T follicular helper cell (primary cell): ENCODE measurements at places on chromosomes 12 and 14.

DNA sequence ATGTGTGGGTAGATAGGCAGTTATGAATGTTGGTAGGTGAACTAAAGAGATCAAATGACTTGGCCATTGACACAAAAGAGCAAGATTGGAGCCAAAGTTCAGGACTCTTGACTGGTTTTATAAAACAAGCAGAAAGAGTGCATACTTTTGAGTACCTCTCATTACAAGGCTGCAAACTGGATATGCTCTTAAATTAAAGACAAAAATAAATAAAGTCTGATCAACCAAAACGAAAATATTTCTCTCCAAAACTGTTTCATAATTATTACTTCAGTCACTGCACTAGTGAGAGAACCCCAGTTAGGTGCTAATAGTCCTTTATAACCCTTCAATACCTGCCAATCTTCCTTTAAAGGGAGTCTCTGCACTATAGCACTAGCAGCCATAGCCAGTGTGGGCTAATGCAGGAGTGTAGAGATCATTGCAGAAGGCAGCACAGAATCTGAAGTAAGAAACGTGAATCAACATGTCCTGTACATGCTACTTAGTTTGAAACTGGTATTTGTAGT is 147.1 kb downstream of the FOXA1 start:
- no peak for DNase-seq

DNA sequence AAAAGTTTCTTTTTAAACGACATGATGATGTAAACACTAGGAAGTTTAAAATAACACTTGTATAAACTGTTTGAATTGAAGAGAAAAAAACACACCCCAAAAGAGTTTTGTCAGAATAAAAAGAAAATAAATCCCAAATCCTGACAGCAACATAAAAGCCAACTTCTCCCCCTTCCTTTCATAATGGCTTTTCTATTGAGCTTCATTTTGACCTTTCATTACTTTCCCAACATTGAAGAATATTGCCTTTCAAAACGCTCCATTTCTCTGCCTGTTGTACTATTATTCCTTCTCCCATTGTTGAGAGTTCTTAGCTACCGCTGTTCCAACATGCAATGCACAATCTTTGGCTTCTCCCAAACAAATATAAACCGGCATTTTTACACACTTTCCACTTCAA is 448.5 kb downstream of the BCAT1 start:
- DNase-seq: no peak

DNA sequence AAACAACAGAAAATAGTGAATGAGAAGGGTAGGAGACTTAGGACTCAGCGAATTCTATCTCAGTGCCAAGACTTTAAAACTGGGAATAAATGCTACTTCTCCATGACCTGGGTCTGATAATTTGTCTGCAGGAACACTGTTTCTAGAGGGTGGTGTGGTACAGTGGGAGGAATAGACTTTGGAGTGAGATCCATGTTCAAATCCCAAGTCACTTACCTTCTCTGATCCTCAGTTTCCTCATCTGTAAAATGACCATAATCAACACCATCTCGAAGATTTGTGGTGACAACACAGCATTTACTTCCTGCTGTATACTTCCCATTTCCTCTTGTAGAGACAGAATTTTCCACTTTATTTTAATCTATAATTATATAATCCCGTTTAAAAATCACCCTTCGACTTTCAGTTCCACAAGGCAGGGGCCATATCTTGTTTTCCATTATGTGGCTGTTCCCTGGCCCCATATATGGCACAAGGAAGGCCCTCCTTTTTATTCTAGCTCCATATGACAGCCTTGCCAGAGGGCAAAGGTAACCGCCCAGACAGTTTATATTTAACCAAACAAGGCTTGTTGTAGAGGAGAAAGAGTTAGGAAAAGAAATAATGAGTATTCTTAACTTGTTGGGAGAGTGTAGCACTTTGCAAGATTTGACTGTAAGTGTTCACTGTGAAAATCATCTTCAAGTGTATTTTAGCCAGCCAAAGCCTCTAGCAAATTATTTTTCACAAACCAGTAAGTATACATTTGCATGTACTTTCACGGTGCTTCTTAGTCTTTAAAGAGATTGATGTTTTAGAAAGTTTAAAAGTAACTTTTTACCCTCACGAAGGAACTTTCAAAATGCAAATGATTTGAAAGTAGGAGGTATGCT is 243.1 kb downstream of the AKAP6 start:
- no peak for DNase-seq

GRCh38 chr12:72075891-72076557 is 137.4 kb downstream of the TPH2 start:
- DNase-seq: no peak

- DNase-seq: no peak
These were observed 4.5 kb upstream of the NUMB start for GRCh38 chr14:73462815-73463214.

- no peak for DNase-seq
These were observed 607 bp upstream of the KRT6C start for GRCh38 chr12:52474212-52474611.

DNA sequence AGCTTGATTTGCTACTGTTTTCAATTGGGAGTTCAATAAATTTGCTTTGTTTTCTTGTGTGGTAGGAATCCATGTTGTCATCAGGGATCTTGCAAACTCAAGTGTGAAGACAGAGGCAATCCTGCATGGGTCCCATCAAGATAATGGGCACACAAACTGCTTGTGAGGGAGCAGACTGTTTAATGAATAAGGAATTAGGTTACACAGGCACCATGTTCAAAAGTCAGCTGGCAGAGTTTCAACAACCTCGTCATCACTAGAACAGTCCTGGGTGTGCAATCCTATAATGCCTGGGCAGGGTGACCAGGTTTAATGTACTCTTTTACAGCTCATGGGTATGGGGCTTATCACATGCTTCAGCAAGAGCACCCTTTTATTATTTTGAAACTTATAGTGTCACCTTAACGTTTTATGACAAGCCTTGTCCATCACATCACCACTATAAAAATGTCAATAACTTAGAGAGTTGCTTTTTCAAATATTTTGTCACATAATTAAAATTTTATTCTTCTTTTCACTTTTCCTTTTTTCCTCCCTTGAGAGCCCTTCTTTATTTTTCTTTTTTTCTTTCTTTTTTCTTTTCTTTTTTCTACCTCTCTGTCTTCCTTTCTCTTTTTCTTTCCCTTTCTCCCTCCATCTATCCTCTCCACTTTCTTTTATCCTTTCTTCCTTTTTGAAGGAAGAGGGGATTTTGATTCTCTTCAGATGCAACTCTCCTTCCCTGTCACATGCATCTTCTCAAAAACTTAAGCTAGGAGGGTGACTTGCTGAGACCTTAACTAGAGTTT is 252.2 kb upstream of the ATP2B1 start:
- DNase-seq: no peak

DNA sequence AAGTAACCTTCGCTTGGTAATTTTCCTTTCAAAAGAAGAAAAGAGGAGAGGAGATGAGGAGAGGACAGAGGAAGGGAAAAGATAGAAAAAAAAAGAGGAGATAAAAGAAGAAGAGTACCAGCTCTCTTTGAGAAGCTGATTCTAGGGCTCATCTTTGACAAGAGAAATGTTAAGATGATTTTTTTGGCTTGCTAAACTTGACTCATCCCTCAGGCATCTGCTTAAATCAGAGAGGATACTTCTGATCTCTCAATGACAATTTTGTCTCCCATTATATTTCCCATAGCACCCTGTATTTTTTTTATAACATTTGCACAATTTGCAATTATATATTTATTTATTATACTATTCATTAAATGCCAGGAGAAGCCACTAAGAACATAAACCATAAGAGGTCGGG is 17.1 kb downstream of the SYT1 start:
- no peak for DNase-seq

- DNase-seq: no peak
These were observed 651 bp downstream of the TMEM117 start for GRCh38 chr12:43836475-43836989.

- DNase-seq: no peak
These were observed 266.6 kb upstream of the FAR2 start for GRCh38 chr12:28882444-28882843.

DNA sequence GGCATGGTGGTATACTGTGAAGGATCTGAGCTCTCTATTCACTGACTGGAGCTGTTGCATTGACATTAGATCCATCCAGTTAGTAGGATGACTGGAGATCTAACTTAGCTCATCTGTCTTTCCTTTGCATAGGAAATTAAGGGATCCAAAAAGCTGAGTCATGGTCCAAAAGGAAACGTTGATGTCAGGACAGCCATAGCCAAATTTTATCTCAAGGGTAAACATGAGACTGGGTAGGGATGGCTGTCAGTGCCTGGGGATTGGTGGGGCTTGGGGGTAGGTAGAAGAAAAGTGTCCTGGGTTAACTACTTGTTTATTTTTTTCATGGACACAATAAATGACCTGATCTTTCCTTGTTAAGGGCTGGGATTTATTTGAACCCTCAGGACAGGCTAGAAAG is 4.6 kb downstream of the FAM177A1 start:
- no peak for DNase-seq

GRCh38 chr14:85701763-85702162 is 171.8 kb downstream of the FLRT2 start:
- no peak for DNase-seq

GRCh38 chr12:15697201-15697600 is 92.0 kb downstream of the EPS8 start:
- DNase-seq: no peak
